ENCODE measurements at places on chromosomes 4 and X. TPM values are rescaled to one million over a fixed set of nuclear protein-coding genes. Genes with fewer than 3 reads are reported as not detected.

Gene TCEAL2
- total RNA-seq, result 0.17 TPM

Gene TCEAL5
- not detected for total RNA-seq

Gene PAGE5
- 254 TPM for total RNA-seq

Gene MCTS1
- 71.9 TPM for total RNA-seq

Gene KLB
- not detected for total RNA-seq

Gene SPANXB1
- total RNA-seq, result 0.55 TPM

Gene CNKSR2
- total RNA-seq, result 8.6 TPM

Gene ZNF157
- total RNA-seq, result not detected

Gene CFAP47
- under 0.01 TPM for total RNA-seq

Gene ARSJ
- total RNA-seq, result 12.4 TPM

Gene HS6ST2
- 0.50 TPM for total RNA-seq

Gene AKAP14
- not detected for total RNA-seq

Gene NXF2B
- 0.76 TPM for total RNA-seq

Gene RAB41
- total RNA-seq, result not detected
